Stomach (tissue), 19 donors: ENCODE measurements at places on chromosomes 11 and 22.

DNA sequence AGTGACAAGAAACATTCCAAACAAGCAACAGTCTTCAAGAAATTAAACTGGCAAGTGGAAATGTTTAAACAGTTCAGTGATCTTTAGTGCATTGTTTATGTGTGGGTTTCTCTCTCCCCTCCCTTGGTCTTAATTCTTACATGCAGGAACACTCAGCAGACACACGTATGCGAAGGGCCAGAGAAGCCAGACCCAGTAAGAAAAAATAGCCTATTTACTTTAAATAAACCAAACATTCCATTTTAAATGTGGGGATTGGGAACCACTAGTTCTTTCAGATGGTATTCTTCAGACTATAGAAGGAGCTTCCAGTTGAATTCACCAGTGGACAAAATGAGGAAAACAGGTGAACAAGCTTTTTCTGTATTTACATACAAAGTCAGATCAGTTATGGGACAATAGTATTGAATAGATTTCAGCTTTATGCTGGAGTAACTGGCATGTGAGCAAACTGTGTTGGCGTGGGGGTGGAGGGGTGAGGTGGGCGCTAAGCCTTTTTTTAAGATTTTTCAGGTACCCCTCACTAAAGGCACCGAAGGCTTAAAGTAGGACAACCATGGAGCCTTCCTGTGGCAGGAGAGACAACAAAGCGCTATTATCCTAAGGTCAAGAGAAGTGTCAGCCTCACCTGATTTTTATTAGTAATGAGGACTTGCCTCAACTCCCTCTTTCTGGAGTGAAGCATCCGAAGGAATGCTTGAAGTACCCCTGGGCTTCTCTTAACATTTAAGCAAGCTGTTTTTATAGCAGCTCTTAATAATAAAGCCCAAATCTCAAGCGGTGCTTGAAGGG, 6.0 kb downstream of the MALAT1 start:
- DNase-seq = peak; percentile 73

GRCh38 chr11:65919573-65920371, 546 bp downstream of the DRAP1 start:
- peak; percentile 73 for DNase-seq

DNA sequence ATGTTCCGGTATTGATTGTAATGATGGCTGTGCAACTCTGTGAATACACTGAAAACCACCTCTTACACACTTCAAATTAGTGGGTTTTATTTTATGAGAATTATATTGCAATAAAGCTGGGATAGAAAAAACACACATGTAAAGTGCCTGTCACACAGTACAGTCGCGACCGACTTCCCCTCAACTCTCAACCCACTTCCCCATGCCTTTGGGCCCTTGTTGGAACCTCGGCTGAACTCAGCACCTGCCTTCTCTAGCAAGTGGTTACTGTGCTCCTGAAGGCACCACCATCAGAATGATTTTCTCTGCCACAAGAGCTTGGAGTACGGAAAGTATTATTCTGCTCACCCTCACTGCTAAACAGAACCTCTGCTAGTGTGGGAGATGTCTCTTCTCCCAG, 13.5 kb downstream of the KCNJ1 start:
- no peak for DNase-seq

DNA sequence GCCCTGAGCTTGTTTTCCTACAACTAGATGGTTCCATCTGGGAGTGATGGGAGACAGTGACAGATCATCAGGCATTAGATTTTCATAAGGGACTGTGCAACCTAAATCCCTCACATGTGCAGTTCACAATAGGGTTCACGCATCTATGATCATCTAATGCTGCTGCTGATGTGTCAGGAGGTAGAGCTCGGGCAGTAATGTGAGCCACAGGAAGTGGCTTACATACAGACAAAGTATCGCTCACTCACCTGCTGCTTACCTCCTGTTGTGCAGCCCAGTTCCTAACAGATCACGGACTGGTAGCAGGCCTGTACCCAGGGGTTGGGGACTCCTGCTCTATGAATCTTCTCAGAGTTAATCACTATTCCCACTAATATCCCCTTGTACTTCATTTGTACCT, 12.4 kb downstream of the AAMDC start:
- DNase-seq = no peak
